ENCODE measurements at places on chromosomes 6 and 20.

DNA sequence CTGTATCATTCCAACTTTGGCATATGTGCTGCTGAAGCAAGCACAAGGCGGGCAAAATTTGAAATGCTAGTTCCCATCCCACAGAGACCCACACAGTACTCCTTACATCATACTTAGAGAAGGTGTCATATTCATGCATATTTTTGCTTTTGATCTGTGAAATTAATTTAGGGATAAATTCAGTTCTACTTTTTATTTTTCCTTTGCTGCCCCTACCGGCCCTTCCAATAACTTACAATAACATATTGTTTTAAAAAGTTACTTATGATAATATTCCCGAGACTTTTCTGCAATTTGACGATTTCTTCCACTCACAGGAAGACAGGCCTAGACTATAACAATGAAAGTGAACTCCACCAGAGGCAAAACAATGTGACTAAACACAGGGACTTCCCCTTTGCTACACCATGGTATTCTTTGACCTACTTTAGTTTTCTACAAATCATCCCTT lies 35.0 kb downstream of the SESN1 start:
- peak; percentile 24 for DNase-seq

DNA sequence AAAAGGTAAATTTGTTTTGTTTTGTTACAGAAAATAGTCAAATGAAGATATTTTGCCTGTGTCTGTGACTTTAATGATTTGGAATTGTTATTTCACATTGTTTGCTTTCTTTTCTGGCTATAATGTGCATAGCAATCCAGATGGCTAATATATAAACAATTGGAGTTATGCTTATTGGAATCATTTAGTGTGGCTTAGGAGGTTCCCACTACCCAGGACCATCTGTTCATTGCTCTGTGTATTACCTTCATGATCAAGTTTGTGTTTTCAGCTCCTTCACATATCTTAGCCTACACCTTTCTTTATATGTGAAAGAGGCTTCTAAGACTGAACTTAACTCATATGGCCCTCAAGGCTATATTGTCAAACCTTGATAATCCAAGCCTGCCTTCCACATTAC lies 232.9 kb downstream of the BCKDHB start:
- peak; percentile 32 for DNase-seq

DNA sequence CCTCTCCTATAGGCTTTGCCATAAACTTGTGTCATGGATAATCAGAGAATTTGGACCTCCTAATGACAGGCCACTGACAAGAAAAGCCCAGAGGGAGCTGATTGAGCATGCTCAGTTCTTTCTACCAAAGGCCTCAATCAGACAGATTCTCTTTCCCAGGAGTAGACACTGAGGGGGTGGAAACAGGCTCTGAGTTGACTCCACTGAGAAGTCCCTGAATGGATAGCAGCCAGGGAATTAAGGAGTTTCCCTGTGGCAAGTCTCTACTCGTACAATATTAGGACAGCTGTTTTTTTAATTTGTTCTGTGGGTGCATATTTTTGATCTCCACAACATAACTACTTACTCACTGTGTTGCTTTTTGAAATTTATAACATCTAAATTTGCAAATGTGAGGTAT lies 63.3 kb downstream of the SLC16A10 start:
- DNase-seq = no peak

- DNase-seq = no peak
These were observed 104.5 kb downstream of the GRM4 start for GRCh38 chr6:34041385-34041784.

All from AG10803 (cell line).